ENCODE measurements at places on chromosomes 3 and 15.

DNA sequence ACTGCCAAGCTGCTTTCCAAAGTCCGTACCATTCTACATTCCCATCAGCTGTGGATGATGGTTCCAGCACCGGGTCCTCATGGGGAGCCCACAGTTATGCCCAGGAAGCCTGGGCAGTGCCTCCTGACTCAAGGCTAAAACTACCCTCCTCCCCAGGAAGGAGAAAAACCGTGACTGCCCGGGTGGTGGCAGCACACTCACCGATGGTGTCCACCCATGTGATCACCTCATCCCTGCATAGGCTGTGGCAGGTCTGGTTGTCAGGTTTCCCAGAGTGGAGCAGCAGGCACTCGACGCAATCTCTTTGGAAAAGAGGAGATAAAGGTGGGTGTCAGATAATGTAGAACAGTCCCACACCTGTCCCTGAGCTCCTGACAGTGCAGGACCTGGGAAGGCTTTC, 38.6 kb downstream of the UMPS start:
- no peak for DNase-seq

DNA sequence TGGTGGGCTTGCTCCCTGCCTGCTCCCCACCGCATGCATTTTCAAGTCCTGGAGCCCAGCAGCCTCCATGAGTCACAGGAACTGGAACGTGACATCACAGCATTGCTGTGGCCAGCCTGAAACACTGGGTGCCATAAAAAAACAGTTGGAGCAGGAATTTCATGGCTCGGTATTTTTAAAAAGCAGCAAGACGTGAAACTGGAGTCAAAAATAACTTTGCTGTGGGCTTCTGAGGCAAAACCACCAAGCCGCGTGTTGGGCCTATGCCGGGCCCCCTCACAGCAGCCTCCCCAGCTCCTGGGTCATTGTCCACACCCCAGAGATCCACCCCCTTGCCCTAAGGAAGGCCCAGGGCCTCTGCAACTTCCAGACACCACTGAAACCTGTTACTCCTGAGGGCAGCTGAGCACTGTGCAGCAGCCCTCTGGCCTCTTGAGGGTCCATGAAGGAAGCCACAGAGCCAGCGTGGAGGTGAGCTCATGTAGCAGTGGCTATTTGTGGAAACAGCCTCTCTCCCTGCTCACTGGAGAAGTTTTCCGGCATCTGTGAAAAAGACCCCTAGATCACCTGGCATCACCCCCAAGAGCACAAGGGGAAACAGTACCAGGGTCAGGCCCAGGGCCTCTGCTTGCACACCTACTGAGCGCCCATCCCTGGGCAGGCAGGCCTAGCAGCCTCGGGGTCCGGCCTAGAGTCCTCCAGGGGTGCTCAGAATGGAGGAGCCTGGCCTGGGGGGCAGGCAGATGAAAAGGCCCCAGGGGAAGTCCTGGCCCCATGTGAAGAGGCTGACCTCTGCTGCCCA, 34.0 kb upstream of the DUSP7 start:
- DNase-seq, result no peak

DNA sequence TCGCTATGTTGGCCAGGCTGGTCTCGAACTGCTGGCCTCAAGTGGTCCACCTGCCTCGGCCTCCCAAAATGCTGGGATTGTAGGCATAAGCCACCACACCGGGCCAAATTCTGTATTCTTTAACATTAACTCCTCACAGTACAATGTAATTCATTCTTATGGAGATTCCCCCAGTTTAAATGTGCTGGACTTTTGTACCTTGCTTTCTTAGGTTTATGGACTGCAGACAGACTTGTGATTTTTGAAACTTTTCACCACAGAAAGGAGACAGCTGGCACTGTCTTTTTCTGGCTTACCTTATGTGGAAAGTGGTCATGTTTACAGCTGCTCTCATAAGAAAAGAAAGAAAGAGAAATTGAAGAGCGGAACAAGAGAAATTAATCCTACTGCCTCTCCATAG, 103.8 kb downstream of the IQCH start:
- no peak for DNase-seq

DNA sequence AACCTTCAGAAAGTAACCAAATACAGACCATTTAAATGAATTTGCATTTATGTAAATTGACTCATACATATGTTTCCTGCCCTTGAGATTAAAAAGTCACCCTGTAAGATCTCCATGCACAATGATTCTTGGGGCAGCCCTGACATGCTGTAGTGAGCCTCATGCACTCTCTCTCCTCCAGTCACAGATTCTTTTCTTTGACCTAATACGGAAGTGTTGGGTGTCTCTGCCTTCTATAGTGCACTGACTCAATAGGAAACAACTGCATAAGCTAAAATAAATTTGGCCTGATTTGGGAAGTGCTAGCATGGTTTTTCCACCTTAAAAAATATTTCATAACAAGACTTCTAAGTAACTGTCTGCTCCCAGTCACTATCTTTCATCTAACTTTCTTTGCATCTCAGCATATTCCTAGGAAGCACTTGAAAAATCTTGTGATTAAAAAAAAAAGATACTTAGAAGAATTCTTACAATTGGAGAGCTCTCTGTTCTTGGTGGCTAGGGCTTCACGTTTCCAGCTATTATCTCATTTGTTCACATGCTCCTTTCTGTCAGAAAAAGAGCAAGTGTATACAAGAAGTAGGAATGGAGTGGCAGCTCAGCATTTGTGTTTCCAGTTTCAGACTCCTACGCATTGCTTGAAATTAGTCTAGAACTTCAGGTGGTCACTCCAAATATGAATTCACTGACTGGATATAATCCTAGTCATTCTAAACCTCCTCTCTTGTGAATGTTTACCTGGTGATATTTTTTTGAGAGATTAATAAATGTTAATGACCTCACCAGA, 207.9 kb upstream of the COL8A1 start:
- DNase-seq, result no peak

- no peak for DNase-seq
These were observed 153.7 kb upstream of the ARRDC4 start for GRCh38 chr15:97806766-97807165.

GRCh38 chr3:57658536-57658935, 34.3 kb downstream of the DENND6A start:
- DNase-seq, result no peak

GRCh38 chr3:52982839-52983238, 63.0 kb downstream of the SFMBT1 start:
- no peak for DNase-seq

- DNase-seq, result no peak
These were observed 330.7 kb downstream of the FHIT start for GRCh38 chr3:60920519-60920918.

DNA sequence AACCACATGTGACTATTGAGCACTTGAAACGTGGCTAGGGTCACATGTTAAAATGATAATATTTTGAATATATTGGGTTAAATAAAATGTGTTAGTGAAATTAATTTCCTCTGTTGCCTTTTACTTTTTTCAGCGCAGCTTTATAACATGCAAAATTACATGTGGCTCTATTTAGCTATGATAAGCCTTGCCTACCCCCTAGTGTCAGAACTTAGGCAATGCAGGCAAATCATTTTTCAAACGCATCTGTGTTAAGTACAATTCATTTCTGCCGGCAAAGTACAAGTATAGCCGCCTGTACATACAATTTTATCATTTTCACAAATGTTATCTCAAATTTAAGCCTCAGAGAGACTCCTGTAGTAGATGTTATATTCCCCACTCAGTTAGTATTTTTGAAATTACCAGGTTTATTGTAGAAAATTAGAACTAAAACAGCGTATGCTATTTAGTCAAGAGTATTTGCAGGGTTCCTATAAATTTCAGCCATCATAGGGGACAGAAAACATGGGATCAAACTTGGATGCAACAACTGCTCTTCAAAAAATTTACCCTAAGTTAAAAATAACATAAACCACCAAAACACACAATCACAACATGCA, 56.1 kb downstream of the TAFA4 start:
- DNase-seq, result no peak

DNA sequence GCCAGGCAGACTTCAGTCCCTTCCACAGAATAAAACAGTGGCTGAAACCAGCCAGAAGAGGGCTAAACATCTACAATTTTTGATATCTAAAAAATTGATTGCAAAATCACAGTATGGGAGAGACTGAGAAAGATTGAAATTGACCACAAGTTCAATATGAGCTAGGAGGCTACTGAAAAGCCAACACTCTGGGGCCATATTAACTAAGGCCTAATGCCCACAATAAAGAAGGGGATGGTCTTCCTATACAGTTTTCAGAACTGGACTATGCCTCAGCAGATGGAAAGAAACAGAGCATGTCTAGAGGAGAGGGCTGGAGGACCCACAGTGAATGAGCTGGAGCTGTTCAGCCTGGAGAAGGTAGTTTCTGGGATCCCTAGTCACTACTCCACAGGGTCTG, 53.2 kb downstream of the WNT7A start:
- DNase-seq, result no peak

GRCh38 chr3:73681198-73681597, 56.5 kb upstream of the PDZRN3 start:
- DNase-seq, result no peak

DNA sequence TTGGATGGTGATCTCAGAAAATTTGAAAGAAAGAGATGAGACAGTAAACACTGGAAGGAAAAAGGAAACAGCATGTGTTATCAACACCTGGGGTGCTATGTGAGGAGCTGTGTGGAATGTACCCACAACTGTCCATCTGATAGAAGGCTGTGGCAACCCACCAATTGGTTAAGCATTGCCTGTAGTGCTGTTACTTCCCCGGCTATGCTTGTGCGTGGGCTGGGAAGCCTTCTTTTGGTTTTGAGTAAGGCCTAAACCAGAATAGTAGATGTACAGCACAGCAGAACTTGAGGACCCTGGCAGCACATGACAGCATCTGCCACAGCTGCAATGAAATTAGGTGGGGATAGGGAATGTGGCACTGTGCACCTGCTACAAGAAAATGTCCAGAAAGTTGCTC, 184.5 kb downstream of the FHIT start:
- DNase-seq, result no peak

DNA sequence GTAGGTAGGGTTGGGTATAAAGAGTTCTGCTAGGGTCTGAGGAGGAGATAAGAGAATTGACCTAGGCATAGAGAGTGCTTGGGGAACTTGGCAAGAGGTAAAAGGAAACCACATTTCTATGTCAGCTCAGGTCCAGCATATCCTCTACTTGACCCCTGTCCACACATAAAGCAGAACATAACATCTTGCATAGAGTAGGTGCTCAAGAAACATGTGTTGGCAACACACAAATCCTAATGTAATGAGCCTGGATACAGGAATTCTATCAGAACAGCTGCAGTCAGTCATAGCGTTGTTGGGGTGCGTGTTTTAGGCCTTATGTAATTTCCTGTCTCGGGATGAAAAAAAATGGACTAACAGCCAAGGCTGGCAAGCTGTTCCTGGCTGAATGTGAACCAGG, 35.0 kb upstream of the PLCL2 start:
- DNase-seq, result no peak

- no peak for DNase-seq
These were observed 57.8 kb downstream of the RIOX2 start for GRCh38 chr3:97914388-97914787.

GRCh38 chr15:91866371-91866905, 12.9 kb downstream of the SLCO3A1 start:
- DNase-seq, result no peak

DNA sequence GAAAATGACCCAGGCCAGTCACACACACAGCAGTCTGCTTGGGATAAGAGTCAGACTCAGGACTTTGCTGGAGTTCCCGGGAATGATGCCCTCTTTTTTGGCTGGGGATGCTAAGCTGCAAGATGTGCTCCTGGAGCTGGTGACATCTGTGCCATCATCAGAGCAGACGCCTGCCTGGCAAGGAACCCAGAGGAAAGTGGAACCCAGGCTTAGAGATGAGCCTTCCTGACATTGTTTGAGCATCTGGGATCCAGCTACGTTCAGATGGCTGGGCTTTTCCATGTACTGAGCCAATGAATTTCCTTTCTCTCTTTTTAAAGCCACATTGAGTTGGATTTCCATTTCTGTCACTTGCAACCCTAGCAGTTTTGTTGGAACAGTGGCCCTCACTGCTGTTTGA, 53.3 kb downstream of the EBLN2 start:
- no peak for DNase-seq

- no peak for DNase-seq
These were observed 195.9 kb upstream of the TBC1D5 start for GRCh38 chr3:17938313-17938712.

DNA sequence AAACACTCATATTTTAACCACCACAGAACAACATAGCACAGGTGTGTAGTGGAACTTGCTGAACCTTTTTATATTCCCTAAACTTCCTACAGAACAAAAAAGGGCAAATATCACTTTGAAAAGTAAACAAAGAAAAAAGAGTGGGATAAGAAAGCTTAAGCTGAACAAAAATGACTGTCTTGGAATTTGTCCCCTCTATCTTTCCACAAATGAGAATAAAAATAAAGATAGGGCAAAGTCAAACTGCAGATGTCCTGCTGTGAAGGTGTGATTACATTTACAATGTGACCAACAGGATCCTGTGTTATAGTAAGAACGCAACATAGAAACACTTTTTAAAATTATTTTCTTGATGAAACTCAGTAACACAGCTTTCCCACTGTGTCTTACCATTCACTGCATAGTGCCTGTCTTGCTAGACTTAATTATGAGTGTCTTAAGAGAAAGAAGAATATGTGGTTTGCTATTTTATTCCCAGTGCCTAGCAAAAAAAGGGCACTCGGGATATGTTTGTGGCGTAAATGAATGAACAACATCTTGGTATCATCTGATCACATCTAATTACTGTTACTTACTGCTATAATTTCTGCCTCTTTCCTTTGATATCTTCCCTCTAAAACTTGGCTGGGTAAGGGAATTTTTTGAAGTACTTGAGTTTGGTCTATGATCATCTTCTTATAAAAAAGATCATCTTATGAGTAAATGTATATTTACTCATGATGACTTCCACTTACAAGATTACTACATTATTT, 67.5 kb downstream of the DENND4A start:
- DNase-seq, result no peak

DNA sequence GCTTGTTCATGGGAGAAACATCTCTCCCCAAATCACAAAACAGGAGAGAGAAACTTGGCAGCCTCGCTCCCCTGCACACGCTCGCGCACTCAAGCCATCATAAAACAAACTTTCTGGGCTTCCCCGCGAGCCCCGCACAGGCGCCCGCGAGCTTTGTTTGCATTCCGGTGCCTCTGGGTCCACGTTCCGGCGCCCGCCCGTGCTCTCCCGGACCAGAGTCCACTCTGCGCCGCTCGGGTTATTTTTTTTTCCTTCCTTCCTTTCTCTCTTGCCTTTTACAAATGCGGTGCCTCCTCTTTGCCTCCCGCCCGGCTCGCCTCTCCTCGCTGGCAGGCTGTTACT, 363 bp downstream of the MAGI1 start:
- DNase-seq, result no peak

DNA sequence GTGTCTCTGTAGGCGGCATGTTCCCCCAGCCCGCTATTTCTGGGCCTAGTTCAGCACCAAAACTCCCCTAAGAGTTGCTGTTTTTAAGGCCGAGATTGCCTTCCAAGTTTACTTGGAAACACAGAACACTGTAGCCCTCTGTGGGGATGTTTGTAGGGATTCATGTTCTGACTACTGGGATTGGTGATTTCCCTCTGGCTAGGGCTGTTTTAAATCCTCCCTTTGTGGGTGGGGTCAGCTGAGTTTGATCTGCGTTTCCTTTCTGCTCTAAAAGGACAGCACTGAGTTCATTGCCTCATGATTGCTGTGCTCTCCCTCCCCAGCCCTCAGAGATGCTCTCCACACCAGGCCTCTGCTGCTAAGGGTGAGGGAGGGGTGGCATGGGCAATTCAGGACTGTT, 640.6 kb upstream of the DPPA4 start:
- DNase-seq, result no peak

Data from gastrocnemius medialis (tissue), 4 donors.